Right hindlimb (tissue), 1 donor: ENCODE measurements at places on chromosomes 6 and 20.

- peak; percentile 43 for DNase-seq
These were observed 183.0 kb downstream of the THBS2 start for GRCh38 chr6:169070506-169071176.

DNA sequence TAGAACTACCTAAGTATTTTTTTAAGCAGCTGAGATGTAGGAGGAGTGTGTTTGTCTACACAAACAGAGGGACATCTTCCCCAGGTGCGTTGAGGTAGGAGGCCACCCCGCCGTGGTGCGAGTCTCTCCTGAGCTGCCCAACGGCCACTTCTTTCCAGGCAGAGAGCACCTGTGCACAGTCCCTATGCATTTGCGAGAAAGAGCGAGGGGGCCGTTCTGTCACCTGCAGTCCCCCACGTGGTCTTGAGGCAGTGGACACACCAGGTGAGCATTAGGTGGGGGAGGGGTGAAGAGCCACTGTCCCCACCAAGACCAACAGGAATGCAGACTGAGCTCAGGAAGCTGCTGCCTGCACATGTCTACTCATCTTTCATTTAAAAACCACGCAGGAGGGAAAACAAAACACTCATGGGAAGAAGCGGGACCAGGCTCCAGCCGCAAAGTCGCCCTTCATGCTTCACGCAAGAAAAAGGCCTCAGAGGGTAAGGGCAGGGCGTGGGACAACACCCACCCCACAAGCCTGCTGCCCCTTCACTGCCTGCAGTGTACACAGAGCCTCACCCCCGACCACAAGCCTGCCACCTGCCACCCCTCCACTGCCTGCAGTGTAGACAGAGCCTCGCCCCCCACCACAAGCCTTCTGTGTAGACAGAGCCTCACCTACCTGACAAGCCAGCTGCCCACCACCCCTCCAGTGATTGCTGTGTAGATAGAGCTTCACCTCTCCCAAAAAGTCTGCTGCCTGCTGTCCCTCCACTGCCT, 142.0 kb downstream of the DLL1 start:
- DNase-seq: no peak

DNA sequence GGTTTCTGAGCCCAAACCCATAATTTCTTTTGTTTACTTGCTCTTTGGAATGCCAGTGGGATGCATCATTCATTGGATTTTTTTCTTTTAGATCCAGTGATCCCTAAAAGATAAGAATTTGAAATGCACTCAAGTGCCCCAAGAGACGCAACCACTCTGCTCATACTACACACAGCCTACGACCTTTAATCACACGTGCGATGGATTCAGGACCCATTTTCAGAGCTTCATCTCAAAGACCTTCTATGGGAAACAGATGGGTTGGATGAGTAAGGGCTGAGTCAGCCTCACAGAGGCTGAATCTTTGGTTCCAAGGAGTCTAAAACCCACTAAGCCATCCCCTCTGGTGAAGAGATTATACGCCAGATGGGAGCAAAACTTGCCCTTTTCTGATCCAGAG, 265.5 kb upstream of the EXOC2 start:
- no peak for DNase-seq

DNA sequence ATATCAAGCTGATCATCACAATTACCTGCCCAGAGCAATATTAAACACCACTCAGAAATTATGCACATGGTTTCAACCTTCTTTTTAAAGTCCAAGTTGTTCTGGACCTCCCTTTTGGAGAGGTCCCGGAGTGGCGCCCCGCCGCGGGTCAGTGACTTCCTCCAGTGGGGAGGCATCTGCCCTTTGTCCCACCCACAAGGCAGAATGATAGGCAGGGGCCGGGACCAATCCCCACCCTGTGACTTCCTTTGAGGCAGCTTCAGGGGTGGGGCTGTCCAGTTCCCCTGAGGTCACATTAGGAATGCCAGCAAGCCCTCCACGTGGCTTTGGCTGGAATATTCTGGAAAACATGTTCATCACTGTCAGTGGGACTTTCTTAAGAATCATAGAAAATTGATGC, 207.0 kb downstream of the ANKRD60 start:
- no peak for DNase-seq

- no peak for DNase-seq
These were observed 267.6 kb upstream of the FAM83B start for GRCh38 chr6:54579011-54579410.

DNA sequence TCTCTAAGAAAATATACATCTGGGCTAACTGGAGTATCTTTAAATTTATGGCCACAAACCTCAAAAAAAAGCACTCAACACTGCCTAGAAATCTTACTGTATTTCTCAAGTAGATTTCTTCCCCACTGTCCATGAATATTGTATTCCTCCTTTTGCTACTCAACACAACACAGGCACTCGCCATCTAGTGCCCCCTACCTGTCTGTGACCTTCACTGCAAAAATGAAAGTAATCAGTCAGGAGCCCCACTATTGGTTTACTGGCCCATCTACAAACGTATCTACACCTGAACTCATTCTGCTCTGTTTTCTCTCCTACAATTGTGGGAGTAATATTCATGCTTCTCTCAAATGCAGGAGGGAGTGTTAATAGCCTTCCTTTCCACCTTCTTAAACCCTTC, 58.3 kb downstream of the LY86 start:
- DNase-seq: no peak
